ENCODE measurements at places on chromosomes 7 and 10. TPM values are rescaled to one million over a fixed set of nuclear protein-coding genes. Genes with fewer than 3 reads are reported as not detected.

DNA sequence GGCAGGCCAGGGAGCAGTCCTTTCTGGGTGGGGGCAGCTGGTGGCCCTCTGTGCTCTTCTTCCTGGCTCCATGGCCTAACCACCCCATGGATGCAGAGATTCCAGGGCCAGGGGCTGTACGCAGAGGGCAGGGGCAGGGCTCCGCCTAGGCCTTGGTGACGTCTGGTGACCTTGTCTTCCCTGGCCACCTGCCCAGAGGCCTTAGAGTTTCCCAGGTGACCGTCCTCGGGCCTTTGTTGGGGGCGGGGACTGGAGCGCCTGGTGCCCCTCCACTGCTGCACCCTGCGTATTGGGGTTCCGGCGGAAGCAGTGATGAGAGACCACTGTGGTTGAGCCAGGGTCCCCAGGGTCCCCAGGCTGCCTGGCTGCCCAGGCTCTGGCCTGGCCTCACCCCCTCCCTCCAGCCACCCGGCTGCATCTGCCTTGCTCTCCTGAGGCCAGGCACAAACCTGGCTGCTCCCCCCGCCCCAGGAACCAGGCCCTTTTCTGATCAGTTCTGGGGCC lies 10.3 kb downstream of the PWWP2B start:
- DNase-seq = peak; percentile 73

- DNase-seq = no peak
These were observed 274.6 kb downstream of the KCND2 start for GRCh38 chr7:120547605-120548004.

BAG3 gene
- total RNA-seq = 152 TPM

SPDYE6 gene
- total RNA-seq = not detected

UPK3BL2 gene
- 2.8 TPM for total RNA-seq

All from Right ventricle myocardium inferior (tissue), 1 donor.